ENCODE measurements at places on chromosomes 11 and 22. TPM values are rescaled to one million over a fixed set of nuclear protein-coding genes. Genes with fewer than 3 reads are reported as not detected.

- DNase-seq, result no peak
Measured at GRCh38 chr22:24046024-24046423, 34.9 kb downstream of the CABIN1 start.

DNA sequence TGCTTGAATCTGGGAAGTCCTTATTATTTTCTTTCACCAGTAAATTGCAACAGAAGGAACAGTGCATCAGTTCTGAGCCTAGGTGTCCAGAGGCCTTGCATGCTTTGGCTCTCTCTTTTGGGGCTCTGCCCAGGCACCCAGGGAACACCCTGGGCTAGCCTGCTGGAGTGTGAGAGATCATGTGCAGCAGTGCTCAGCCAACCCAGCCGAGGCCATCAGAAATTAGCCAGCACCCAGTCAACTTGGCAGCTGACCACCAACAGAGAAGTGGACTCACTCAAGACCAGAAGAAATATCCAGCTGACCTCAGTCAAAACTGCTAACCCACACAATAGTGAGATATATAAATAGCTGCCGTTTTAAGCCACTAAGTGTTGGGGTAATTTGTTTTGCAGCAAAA lies 11.2 kb upstream of the P4HA3 start:
- DNase-seq, result no peak

DNA sequence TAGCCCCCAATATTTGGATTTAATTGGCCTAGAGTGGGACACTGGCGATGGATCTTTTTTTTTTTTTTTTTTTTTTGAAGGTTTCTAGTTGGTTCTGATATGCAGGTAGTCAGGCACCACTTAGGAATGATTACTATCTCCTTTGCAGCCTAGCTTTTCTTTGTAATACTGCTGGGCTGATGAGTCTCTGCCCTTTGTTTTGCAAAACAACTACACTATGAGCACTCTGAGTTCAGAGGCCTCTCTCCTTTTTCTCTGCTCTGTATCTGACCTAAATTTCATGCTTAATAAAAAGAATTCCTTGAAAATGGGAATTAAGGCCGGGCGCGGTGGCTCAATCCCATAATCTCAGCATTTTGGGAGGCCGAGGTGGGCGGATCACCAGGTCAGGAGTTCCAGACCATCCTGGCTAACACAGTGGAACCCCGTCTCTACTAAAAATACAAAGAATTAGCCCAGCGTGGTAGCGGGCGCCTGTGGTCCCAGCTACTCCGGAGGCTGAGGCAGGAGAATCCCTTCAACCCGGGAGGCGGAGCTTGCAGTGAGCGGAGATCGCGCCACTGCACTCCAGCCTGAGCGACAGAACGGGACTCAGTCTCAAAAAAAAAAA lies 1312.3 kb downstream of the FAM181B start:
- DNase-seq, result no peak

GRCh38 chr11:121393855-121394254 lies 58.3 kb upstream of the SORL1 start:
- no peak for DNase-seq

- no peak for DNase-seq
Measured at GRCh38 chr11:12239804-12240371, 129.5 kb downstream of the MICAL2 start.

- peak; percentile 90 for DNase-seq
Measured at GRCh38 chr11:118924591-118925585, 838 bp downstream of the BCL9L start.

- no peak for DNase-seq
Measured at GRCh38 chr11:126312961-126313360, 9.1 kb downstream of the DCPS start.

GRCh38 chr11:94664346-94664745 lies 97.2 kb downstream of the PIWIL4 start:
- DNase-seq, result no peak

DNA sequence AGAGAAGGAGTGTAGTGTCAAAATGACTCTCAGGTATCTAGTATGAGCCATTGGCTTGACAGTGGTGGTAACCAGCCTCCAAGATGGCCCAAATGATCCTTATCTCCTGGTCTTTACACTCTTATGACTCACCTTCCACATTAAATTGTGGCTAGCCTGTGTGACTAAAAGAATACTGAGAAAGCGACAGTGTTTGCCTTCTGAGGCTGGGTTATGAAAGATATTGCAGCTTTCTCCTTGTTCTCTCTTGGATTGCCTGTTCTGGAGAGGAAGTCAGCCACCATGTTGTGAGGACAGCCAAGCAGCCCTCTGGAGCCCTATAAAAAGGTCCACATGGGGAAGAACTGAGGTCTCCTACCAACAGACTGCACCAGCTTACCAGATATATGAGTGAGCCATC lies 15.8 kb downstream of the C11orf71 start:
- no peak for DNase-seq

DNA sequence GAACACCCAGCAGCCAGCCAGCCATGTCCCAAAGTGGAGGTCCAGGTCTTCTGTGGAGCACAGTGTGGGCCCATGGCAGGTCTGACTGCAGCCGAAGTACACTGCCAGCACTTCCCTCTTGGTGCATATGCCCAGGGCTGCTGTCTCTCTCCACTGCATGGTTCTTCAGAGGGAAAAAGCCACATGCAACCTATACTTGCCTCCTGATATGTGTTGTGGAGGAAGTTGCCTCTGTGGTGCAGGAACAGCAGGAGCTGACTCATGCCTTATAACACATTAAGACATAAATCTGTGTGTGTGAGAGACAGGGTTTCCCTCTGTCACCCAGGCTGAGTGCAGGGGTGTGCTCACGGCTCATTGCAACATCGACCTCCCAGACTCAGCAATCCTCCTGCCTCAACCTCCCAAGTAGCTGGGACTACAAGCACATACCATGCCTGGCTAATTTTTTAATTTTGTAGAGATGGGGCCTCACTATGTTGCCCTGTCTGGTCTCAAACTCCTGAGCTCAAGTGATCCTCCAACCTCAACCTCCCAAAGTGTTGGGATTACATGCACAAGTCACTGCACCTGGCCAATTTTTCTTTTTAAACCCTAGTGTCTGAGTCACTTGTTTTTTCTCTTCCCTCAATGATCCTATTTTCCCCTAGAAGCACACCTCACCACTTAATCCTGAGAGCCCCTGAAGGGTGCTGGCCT lies 98.8 kb downstream of the MPPED2 start:
- peak; percentile 31 for DNase-seq

The ADAMTS8 gene
- polyA plus RNA-seq, result 8.4 TPM

The CD82 gene
- polyA plus RNA-seq, result 53.6 TPM

The MAJIN gene
- not detected for polyA plus RNA-seq

The SNU13 gene
- polyA plus RNA-seq, result 128 TPM

The SMTNL1 gene
- 147 TPM for polyA plus RNA-seq

The GGT1 gene
- polyA plus RNA-seq, result 4.4 TPM

The LINC01488 gene
- polyA plus RNA-seq, result 0.07 TPM

All from muscle of back (tissue), 13 donors.